Left renal pelvis (tissue), 4 donors: ENCODE measurements at places on chromosomes 7 and 10.

DNA sequence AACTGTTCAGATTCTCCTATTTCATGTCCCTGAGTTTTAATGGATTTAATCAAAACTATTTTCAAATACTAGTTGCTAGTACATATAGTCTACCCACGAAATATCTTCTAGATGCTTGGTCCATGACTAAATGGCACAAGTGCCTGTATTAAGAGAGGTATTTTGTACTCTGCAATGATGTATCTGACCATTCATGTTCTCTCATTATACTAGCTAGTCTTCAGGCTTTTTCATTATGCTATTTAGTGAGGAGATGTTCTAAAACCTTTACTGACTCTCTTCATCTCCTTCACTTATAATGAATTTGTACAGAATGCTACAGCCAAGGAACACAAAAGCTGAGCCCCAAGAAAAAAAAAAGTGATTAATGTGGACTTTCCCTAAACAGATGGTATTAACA lies 222.5 kb downstream of the AHR start:
- no peak for DNase-seq

DNA sequence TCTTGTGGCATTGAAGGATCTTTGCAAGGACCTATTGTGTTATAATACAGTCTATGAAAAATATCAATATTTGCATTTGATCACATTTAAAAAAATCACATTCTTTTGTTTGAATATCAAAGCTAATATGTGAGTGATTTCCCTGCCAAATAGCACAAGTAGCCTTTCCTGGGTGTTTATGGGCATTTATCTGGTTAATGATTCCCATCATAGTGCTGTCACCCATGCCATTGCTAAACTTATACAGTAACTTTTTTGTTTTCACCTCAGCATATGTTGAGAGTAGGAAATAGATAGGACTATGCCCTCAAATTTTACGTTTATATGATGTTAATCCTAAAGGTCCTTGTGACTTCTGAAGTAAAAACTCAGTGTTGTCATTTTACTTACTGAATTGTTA lies 136.9 kb downstream of the CFTR start:
- DNase-seq, result no peak

DNA sequence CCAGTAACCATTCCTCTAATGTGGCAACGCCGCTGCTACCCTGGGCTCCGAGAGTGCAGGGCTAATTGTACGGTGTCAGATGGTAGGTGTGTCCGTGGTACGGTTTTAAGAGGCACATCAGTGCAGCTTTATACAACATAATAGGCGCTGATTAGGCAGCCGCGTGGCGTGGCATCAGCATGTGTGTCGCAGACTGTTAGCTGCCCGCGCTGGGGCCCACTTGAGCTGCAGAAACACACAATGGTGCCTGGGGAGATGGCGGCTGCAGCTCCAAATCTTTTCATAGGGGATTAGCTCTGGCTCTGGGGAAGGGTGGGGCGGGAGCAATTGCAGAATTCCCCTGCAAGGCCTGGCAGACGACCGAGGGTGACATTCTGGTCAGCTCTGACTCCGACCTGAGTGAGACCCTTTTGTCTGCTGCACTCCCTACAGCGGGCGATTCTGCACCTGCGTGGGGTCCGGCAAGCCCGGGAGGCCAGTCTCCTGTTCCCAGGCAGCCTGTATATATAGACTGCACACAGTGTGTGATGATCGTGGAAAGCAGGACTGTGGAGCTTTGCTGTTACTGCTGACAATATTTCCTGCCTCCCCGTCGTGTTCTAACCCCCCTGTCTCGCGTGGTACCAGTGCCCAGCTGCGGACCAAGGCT lies 722.7 kb upstream of the CELF2 start:
- no peak for DNase-seq

DNA sequence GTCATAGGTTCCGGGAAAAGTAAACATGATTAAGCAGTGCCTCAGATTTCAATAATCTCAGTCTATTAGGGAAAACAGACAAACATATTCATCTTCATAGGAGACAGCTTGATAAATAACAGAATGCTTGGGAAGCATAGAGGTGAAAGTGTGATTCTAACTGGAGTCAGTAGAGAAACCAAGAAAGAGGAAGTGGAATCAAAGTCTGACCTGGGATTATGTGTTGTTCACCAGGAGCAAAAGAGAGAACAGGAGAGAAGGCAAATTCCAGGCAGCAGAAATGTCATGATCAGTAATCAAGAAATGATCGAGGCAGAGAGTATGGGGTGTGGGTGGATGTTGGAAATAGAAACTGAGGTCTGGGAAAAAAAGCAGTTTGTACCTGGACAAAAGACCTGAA lies 43.7 kb downstream of the DGKB start:
- DNase-seq, result no peak

GRCh38 chr10:27104919-27105318 lies 4.6 kb upstream of the ANKRD26 start:
- DNase-seq, result no peak

GRCh38 chr7:69147631-69148030 lies 450.6 kb upstream of the AUTS2 start:
- DNase-seq, result no peak

DNA sequence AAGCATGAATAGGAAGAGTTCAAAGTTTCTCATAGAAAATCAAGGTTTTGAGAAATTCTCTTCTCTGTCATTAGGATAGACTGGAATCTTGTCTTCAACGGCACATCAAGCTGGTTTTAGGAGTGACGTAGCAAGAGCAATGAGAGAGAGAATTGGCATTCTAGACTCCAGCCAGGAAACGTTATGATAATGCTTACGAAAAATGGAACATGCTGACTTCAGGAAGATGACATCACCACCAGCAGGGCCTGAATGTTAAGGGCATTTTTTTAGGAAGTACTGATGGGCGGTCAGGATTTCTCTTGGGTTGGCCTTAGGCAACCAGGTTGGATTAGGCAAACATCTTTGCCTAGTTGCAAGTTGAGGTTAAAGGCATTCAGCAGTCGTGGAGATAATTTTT lies 213.2 kb upstream of the CTBP2 start:
- no peak for DNase-seq

- DNase-seq, result no peak
These were observed 128.2 kb upstream of the CHST15 start for GRCh38 chr10:124221356-124222317.

DNA sequence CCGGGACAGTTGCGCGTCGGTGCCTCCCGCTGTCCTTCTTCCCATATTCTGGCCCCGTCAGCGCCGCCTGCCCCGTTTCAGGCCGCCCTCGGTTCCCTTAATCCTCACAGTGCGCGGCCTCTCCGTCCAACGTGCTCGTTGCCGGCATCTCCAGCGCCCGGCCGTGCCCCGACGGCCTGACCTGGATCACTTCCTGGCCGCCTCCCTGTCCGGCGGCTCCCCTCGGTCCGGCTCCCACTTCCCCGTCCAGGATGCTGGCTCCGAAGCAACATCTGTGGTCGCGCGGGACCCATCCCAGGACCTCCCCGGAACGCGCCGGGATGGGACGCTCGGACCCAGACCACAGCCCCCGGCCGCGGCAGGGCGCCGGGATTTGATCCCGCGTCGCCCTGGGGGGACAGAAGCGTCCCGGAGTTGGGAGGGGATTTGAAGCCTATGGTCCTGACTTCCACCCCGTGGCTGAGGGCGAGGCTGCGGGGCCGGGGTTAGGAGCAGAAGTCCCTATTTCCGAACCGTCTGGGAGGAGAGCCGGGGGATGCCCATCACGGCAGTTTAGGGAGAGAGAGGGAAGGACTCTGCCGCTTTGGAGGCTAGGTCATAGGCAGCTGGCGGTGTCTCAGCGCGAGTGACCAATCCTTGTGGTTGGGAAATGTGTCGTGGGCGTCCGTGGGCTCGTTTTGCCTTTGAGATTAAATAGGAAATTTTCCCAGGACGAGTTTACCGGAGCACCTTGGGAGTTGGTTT lies 53.8 kb downstream of the KCTD7 start:
- no peak for DNase-seq

GRCh38 chr7:155483868-155484325 lies 26.0 kb downstream of the EN2 start:
- no peak for DNase-seq

DNA sequence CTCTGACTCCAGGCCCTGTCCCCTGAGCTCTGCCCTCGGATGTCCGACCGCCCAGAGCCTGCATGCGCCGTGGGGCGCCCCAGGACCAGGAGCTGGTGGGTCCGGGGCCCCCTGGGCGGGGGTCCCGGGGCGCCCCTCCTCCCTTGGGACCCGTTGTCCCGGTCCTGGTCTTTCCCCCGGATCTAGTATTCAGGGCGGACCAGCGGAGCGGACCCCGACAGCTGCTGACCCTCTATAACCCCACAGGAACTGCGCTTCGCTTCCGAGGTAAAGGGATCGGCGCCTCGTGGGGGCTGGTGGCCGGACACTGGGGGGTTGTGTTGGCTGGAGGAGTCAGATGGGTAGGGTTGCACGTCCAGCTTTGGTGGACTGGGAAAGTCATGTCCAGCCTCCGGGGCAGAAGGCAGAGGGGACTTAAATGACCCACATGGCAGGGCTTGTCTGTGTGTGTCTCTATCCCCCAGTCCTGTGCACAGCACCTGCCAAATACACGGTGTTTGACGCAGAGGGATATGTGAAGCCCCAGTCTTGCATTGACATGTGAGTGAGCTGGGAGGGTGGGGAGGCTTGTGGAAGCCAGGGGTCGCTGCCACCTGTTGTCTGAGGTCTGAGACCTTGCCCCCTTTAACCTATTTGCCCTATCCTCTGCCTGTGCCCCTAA lies 520 bp downstream of the MOSPD3 start:
- no peak for DNase-seq

GRCh38 chr7:139673230-139673629 lies 104.6 kb downstream of the HIPK2 start:
- no peak for DNase-seq

- no peak for DNase-seq
These were observed 73.2 kb downstream of the CALD1 start for GRCh38 chr7:134852625-134853024.

- DNase-seq, result no peak
These were observed 79.5 kb downstream of the COL13A1 start for GRCh38 chr10:69881202-69881601.

DNA sequence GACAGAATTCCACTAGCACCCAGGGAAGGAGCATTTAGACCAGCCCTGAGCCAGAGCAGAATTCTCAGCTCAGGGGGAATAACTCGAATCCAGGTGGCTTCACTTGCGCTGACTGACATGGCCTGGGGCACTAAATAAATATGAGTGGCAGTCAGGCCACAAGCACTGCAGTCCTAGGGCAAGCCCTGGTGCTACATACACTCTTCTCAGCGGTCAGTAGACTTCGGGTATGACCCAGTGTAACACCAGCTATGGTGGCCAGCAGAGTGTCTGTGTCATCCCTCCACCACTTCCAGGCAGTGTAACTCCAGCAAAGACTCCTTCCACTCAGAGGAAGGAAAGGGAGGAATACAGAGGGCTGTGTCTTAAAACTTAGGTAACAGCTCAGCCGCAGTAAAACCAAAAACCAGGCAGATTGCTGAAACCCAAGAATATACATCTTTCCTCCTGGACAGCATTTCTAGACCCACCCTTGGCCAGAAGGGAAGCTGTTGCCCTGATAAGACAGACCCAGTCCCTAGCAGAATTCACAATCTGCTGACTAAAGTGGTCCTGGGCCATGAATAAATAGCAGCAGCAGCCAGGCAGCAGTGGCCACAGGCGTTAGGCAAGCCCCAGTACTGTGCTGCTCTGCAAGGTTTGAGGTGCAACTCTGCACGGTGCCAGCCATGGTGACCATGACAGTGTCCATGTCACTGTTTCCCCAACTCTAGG lies 77.0 kb downstream of the SNX13 start:
- no peak for DNase-seq

GRCh38 chr7:110604885-110605284 lies 486.0 kb upstream of the LRRN3 start:
- DNase-seq, result no peak

DNA sequence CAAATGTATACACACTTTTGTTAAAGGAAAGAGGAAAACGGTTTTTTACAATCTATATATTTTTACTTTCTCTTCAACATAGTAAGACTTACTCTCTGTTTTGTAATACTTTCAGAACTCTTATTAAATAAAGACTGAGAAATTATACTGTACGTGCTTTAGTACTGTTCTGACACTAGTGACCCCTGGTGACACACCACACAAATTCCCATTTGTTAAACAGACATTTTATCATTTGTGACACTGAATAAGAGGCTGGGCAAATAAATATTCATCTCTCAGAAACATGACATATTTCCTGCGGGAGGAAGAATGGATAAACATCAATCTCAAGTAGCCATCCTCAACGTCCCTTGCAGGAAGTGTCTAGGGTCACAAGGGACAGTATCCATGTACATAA lies 68.9 kb upstream of the ZNF33B start:
- no peak for DNase-seq

DNA sequence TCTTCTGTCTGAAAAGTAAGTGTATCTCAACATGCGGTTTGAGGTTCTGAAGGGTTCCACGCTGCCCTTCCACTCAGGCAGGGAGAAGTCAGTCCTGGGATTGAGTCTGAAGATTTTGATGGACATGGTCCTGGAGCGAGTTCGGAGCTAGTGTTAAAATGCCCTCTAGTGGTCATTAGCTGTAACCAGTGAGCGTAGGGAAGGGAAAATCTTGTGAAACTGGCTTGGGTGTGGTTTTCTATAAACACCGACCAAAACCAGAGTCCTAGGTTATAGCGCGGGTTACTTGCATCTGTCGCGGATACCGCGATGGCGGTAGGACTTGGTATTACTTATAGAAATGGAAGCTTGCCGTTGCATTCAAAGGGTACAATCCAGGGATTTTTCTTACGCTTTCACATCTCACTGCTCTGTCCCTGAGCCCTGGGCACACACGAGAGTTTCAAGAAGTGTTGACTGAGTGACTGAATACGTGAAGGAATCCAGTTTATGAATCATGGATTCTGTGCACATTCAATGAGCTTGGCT lies 348.2 kb upstream of the C7orf33 start:
- DNase-seq, result peak; percentile 46

DNA sequence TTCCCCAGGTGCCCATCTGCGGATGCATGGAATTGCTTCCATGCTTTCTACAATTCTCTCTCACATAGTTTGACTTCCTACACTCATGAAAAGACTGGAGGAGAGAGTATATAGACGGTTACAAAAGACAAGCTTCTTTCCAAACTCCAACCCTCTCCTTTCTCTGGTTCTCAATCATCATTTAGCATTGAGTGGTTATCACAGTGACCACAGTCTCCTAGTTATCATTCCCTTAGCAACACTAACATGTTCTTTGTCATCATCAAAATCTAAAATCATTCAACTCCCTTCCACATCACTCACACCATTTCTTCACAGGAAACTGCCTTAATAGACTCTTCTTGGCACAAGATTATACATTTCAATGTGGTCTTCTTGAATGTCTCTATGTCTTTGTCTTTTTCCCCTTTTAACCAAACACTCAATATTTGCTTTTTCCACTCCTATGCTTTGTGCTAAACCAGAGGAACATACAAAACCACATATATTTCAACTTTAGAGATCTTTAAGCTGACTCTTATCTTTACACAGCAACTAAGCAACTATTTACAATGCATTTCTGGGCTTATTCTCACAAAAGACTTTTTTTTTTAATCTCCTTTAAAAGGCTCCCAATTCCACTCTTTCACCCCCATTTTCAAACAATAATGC lies 126.3 kb downstream of the CNOT4 start:
- DNase-seq, result no peak
